ENCODE measurements at places on chromosomes 12 and 14. TPM values are rescaled to one million over a fixed set of nuclear protein-coding genes. Genes with fewer than 3 reads are reported as not detected.

The TAS2R43 gene
- total RNA-seq, result not detected

- DNase-seq, result no peak
Observed at GRCh38 chr12:42590330-42590934, 886 bp upstream of the PRICKLE1 start.

DNA sequence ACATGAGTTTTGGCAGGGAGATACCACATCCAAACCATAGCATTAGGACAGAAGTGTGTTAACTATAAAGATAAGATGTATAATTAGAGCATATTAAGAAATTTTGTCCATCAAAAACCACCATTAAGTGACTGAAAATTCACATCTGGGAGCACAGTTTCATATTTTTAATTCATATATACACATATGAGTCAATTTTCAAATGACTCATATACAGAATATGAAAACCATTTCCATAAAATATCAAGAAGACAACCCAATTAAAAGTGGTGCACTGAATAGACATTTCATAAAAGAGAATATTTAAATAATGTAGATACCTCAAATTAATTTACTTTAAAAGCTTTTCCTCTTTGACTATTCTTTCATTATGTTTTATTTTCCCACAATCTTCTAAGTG is 25.3 kb downstream of the MUCL1 start:
- no peak for DNase-seq

- DNase-seq, result no peak
Observed at GRCh38 chr12:15183821-15184220, 37.4 kb downstream of the RERG start.

GRCh38 chr14:89428173-89428523 is 11.1 kb upstream of the FOXN3 start:
- no peak for DNase-seq

The RD3L gene
- total RNA-seq, result not detected

DNA sequence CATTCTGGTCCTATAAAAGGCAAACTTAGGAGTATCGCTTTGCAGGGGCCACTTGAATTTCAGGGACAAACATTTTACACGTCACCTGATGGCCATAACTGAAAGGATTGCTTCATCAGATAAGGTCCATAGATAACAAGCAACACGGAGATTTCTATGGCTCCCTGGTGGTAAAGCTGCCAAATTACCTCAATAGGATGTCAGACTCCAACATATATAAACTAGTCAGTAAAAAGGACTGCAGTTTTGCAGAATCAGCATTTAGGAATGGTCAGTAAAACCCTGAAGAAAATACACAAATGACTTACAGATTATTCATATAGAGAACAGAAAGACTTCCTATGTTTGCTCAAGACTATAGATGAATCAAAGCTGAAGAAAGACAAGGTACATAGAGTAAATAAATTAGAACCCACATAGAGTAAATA is 66.1 kb upstream of the GRIP1 start:
- DNase-seq, result no peak

- DNase-seq, result peak; percentile 62
Observed at GRCh38 chr12:4269279-4269991, 4.1 kb upstream of the CCND2 start.

The ST8SIA1 gene
- 8.9 TPM for total RNA-seq

The SIX6 gene
- not detected for total RNA-seq

DNA sequence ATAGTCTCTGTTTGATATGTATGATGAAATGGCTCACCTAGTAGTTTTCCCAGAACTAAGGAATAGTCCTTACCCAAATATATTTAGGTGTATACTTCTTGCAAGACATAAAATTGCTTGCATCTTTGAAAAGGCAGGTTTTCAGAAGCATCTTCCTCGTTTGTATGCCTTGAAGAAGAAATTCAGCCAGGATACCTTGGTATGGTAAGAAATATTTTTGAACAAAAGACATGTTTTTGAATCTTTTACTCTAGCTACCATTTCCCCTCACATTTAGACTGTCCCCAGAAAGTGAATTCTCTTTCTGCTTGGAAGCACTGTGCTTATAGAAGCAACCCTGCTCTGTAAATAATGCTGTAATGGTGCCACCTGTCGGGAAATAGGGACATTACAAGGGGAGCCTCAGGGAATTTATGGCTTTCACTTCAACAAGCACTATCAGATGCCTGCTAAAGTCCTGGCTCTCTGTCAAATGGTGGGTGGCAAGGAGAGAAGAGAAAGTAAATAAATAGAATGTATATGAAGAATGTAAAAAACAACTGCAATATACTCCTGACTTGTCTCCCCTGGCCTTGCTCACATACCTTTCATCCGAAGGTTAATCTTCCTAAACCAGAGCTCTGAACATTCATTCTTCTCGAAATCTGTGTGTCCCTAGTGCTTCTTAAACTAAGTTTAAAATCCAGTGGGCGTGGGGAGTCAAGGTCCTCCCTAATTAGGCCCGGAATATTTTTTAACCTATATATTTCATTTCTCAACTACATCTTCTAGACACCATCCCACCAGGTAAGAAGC is 6.1 kb downstream of the CCDC184 start:
- DNase-seq, result peak; percentile 60

- no peak for DNase-seq
Observed at GRCh38 chr12:125332900-125333299, 267.7 kb downstream of the AACS start.

The AHNAK2 gene
- 4.4 TPM for total RNA-seq

DNA sequence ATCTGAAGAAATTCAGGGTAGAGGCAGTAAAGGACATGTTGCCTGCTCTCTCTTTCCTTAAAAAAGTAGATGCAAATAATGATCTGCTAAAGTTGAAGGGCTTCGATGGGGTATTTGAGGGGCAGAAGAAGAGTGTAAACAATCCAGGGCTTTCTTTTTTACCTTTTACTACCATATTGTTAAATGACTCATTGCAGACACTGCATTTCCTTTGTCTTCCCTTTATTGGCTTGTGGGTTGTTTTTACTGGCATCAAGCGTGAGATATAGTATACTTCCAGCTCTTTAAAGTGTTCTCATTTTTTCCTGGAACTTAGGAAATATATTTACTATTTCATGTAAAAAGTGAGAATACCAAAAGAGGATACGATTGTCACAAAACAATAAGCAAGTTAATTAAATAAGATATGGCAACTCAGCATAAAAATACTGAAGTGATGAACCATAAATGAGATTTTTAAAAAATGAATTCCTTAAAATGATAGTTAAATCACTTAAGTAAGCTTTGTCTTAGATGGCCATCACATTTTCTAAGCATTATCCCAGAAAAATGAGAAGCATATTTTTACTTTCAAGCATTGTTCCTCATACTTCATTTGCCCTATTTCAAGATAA is 72.3 kb upstream of the KRAS start:
- peak; percentile 16 for DNase-seq

The LIN7A gene
- 1.2 TPM for total RNA-seq

The C14orf132 gene
- 7.4 TPM for total RNA-seq

- no peak for DNase-seq
Observed at GRCh38 chr14:91416744-91417119, 888 bp downstream of the CCDC88C start.

DNA sequence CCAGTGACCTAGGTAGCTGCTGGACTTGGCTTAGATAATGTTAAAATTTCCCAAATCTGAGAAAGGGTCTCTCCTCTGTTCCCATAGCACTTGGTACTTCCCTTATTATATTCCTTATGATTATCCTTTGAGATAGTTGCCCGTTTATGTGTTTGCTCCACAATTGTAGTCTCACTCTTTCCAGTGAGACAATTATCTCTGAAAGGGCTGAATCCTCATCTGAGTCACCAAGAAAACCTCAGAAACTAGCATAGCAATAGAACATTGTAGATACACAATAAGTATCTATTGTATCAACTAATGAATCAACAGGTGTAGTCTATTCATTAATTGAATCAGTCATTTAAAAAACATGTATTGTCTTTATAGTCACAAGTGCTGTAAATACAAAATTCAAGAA is 119.1 kb upstream of the FAR2 start:
- no peak for DNase-seq

DNA sequence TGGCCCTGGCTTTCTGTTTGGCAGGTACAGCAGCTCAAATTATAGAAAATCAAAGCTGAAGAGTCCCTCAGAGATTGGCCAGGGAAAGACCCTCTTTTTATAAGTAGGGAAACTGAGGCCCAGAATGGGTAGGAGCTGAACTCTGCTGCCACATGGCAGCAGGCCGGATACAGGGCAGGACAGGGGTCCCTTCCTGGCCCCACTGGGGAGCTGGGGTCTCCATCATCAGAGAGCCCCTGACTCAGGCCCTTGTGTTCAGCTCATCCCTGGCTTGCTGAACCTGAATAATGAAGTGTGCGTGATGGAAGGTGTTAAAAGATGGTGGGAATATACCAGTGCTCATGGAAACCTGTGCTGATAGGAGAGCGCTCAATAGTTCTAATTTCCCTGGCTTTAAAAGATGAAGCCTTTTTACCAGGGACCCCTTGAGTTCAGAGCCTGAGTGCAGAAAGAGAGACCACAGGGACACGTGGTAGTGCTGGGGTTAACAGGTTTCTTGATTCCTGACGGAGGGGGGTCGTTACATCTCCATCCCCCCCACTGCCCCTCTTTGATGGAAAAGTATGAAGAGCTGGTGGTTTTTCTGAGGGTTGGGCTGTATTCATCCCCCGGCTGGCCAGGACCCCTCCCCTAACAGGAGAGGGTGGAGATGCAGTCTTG is 4.4 kb downstream of the DLK1 start:
- DNase-seq, result no peak

DNA sequence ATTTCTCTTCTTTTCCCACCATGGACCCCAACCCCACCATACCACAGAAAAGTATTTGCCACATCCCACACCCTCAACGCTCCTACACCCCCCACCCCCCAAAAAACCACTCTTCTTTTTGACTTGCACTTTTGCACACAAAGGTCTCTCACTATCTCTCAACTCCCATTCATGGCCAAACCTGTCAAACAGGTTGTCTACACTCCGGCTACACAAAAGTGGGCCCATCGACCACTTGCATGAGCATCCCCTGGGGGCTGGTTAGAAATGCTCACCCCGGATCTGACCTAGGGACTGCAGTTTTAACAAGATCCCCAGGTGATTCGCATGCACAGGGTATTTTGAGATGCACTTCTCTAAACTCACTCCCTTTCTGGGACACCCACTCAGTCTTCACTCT is 248.2 kb downstream of the DPF3 start:
- no peak for DNase-seq

- no peak for DNase-seq
Observed at GRCh38 chr14:69887740-69888657, 8.8 kb downstream of the SMOC1 start.

DNA sequence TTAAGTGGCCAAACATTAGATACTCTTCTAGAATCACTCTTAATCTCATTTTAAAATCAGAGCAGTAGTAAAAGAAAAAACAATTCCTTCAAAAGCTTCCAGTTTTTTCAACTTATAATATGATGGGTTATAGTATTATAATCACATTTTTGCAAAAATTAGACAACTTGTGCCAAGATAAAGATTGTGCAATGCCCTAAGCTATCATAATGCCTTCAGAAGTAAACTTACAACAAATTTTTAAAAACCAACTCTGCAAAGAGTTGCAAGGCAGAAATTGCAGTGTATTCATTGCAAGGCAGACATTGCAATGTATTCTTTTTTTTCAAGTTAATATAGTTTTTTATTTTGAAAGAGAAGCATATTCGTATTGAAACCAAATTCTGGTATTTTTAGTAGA is 47.2 kb upstream of the KITLG start:
- DNase-seq, result no peak

The CISTR gene
- not detected for total RNA-seq

DNA sequence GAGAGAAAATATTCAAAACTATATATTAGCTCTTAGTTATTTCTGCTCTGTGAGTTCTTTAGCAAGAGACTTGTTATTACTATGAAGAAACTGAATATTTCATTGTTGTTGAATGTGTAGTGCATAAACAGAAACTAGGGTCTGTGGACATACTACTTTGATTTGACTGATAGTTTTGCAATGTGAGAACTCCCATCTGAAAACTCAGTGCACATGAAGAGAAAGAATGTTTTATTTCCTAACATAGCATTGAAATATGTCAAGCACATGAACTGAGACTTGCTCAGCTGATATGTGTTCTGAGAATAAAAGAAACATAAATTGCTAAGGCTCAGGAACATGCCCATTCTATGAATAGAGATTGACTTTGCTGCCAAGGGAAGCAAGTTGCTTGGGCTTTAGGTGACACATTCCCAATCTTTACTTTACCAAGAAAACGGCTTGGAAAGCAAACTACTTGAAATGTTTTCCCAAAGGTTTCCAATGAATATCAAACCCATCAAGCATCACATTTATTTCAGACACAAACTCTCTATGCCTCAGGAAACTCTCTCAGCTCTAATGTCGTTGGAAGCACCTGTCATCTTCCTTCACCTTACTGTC is 290.4 kb downstream of the SLC16A7 start:
- no peak for DNase-seq

- no peak for DNase-seq
Observed at GRCh38 chr12:71503579-71504391, 64.2 kb downstream of the LGR5 start.
